ENCODE measurements at places on chromosomes 12 and 14.

GRCh38 chr12:122167356-122167925 is 6.6 kb downstream of the IL31 start:
- DNase-seq = no peak

DNA sequence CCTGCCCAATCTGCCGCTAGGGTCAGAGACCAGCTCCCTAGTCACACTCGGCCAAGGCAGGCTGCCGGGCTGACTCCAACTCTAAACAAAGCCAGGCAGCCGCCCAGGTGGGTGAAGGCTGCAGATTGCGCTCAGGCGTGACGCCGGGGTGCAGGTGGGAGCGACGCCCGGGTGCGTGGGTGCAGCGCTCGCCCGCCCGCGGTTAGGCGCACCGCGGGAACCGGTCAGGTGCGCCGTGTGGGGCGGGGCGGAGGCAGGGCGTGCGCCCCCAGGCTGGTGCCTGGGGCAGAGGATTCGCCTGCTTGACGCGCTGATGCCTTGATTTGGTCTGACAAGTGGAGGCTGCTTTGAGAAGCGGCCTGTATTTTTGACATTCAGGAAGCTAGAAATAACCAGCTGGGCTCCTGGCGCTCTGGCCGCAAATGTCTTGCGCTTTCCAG is 126.7 kb upstream of the HIF1A start:
- DNase-seq = peak; percentile 61

DNA sequence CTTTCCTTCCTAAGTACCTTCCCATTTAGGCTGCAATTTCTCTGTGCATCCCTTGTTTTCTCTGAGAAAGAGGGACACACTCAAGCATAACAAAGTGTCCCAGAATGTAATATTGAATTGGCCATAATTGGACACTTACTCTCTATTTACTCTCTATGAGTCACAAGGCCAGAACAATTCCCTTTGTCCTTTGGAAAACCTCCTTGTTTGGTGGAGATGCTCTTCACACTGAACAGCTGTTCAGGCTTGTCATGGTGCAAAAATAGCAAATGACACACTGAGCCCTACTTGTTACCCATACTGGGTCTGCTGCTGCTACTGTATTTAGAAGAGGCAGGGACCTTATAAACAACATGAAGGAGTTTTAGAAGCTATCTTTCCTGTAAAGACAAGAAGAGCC is 1590.5 kb upstream of the TMEM132C start:
- DNase-seq = no peak

DNA sequence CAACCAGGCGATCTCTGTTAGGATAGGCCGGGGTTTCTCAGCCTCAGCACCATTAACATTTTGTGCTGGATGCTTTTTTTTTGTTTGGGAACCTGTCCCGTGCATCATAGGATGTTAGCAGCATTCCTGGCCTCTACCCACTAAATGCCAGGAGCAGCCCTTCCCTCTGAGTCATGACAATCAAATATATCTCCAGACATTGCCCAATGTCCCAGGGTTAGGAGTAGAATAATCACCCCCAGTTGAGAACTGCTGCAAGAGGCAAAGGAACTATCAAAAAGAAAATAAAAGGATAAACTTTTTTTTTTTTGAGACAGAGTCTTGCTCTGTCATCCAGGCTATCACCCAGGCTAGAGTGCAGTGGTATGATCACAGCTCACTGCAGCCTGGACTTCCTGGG is 76.0 kb downstream of the ACACB start:
- no peak for DNase-seq

DNA sequence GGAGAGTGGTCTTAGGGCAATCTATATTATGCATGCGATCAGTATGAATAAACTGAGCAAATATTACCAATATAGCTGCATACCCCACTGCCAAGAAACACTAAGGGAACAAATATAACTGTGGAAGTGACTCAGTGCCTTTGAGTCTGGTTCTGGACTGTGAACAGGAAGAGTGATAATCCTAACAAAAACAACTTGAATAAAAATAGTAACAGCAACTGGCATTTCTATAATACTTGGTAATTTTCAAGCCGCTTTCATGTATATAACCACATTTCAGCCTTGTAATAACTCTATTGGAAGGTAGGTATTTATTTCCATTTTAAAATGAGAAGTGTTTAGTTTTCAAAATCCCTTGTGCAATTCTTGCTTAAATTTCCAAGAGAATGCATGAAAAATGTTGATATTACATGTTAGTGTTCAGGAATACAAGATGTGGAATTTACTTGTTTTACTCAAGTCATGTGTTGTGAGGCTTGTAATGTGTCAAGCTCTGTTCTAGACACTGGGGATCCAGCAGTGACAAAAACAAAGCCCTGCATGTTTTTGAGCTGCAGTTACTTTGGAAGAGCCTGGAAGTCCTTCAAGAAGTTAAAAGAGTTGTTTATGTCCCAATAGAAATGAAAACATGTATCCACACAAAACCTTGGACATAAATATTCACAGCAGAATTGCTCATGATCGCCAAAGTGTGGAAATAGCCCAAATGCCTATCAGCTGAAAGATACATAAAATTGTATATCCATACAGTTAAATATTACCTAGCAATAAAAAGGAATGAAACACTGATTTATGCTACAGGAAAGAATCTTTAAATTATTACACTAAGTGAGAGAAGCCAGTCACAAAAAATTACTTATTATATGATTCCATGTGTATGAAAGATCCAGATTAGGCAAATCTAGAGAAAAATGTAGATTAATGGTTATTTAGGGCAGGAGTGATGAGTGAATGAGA is 338.1 kb upstream of the TMEM132C start:
- no peak for DNase-seq

- DNase-seq = no peak
Measured at GRCh38 chr12:117092886-117093285, 6.3 kb downstream of the TESC start.

- no peak for DNase-seq
Measured at GRCh38 chr12:47602949-47603558, 102.8 kb downstream of the RPAP3 start.

DNA sequence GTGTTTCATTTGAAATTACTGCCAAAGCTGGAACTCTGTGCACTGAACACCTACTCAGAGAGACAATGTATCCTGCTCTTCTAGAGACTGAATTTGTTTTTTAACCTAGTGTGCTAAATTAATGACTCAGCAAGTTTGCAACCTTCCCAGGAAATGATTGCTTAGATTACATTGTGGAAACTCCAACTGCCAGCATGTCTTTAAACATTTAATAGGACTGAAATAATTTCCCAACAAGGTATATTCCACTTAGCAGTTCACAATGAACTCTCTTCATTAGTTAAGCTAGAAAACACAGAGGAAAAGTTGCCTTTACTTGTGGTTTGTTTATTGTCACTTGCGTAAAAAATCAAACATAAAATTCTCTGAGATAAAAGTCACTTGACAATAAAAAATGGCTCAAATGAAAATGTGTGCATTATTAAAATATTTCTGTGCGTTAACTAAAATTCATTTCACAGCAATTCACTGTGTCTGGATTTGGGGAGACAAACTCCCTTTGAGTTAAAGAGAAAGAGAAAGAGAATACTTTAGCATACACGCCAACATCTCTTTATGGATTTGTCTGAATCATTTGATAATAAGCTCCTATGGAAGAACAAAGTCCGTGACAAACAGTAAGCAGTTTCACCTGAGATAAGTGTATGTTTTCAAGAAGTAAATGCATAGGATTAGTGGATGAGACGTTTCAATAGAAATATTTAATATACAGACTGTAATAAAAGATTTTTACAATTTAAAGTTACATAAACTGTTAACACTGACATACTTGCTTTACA is 284.0 kb downstream of the PRKD1 start:
- no peak for DNase-seq

Measured in GM18507 (cell line).